IPS-NIHi11 (cell line): ENCODE measurements at places on chromosomes 2 and 18.

GRCh38 chr18:78408623-78409022 is 571.0 kb upstream of the SALL3 start:
- DNase-seq: no peak

- no peak for DNase-seq
Observed at GRCh38 chr2:205937211-205937610, 148.8 kb downstream of the INO80D start.

GRCh38 chr2:178946494-178946893 is 103.4 kb downstream of the CCDC141 start:
- no peak for DNase-seq

DNA sequence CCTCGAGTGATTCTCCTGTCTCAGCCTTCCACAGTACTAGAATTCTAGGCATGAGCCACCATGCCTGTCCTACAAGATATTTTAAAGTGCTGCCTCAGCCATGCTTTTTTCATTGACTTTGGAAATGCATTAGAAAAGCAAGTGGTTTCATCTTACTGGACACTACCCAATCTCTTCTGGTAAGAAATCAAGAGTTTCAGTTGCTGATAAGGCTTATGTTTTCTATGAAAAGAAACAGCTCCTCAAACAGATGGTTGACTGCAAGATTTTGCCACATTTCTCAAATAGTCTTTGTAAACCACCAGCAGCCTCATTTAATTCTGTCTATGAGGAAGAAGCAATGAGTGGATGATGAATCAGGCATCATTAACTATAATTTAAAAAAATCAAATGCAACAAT is 264.5 kb upstream of the LRP1B start:
- no peak for DNase-seq

DNA sequence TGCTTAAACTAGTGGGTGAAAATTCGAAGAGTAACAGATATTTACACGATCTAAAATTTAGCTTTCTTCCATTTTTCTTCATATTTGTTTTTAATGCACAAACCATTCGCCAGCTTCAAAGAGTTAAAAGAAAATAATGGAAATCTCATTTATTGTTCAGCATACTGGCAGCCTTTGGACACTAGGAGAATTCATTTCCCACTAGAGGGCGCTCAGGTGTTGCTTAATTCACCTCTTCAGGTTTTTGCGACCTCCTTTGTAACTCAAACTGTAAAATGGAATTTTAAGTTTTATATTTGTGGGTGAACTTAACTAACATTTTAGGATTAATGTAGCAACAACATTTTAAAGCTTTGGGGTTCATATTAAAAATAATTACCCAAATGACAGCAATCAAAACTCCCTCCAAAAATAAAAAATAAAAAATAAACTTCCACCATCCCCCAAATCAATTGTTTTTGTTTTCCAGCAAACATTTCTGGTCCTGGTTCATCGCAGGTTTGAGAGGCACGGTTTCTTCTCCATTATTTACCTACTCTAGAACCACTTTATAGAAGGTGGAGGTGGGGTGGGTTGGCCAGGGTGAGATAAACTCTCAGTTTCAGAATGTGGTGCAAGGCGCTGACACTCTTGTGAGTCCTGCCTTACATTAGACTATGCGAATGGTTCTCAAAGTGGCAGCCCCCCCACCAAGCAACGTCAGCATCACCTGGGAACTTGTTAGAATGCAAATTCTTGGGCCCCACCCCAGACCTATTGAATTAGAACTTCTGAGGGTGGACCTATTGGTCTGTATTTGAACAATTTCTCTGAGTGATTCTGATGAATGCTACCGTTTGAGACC is 24.7 kb upstream of the PNPT1 start:
- peak; percentile 42 for DNase-seq

- no peak for DNase-seq
Observed at GRCh38 chr2:138712212-138712979, 67.8 kb downstream of the NXPH2 start.

DNA sequence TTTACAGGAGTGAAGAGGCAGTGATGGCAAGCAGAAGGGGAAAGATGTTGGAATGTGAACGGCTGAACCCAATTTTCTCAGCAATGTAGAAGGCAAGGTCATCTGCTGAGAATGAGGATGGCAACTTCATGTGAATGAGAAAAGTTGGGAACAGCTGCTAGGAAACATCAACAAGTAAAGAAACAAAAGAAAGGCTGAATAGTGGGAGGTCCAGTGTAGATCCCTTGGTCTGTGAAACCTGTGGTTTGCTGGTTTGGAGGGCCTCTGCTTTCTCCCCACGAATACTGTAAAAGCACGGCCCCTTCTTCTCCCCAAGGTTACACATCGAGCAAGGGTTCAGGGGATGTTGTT is 27.4 kb downstream of the MARCHF4 start:
- no peak for DNase-seq

DNA sequence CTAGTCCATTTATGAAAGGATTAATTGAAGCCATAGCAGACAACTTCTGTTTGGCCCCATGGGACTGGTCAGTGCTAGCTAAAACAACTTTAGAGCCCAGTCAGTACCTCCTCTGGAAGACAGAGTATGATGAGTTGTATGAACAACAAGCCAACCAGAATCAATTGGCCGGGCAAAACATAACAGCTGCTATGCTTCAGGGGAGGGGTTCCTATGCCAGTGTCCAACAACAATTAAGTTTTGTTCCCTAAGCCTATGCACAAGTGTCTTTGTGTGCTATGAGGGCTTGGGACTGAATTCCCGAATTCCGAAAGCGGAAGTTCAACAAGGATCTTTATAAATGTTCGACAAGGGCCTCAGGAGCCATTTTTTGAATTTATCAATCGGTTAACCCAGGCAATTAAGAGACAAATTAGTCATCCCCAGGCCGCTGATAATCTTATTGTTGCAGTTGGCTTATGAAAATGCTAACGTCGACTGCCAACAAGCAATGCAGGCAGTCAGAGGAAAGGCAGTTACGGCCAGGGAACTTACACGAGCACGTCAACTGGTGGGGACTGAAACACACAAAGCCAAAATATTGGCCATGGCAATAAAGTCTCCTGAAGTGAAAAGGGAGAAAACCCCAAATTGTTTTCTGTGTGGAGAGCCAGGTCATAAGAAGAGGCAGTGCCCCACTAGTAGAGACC is 57.9 kb downstream of the ZNF638 start:
- no peak for DNase-seq

- no peak for DNase-seq
Observed at GRCh38 chr2:54258166-54258565, 2.1 kb upstream of the TSPYL6 start.

GRCh38 chr2:30208453-30208852 is 22.9 kb upstream of the LBH start:
- DNase-seq: peak; percentile 72

DNA sequence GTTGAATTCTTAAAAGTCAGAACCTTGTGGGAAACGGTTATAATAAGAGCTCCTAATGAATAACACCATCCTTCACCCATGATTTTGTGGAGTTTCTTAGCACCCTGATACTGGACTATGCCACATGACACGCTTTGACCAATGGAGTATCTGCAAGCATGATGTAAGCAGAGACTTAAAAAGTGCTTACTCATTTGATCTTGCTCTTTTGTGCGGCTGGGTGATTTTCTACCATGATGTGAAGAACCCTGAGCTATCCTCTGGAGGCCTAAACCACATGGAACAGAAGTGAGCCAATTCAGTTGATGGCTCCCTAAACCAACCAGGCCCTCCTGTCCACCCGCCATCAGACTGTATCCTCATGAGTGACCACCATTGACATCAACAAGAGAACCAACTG is 70.9 kb downstream of the TCF4 start:
- no peak for DNase-seq

DNA sequence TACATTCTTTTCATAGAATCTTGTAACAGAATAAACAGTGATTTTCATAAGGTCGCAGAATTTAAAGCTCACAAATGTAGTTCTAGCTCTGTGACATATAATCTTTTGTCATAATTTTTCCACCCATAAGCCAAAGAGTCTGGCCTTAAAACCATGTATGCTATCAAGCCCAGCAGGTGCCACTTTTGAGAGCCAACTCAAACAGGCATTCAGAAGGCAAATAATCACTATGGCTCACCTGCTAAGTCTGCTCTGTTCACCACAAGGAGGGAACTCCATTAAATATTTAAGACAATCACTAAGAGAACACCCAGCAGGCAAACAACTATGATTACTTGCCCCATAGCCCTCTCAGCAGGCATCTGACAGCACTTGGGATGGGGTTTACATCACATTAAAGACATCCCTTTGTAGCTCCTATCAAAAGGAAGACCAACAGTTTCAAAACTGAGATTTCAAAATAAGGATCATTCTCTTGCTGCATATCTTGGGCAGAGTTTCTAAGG is 241.6 kb downstream of the PDE11A start:
- DNase-seq: peak; percentile 7

GRCh38 chr2:240884745-240885144 is 11.2 kb downstream of the MAB21L4 start:
- no peak for DNase-seq

- no peak for DNase-seq
Observed at GRCh38 chr2:46899053-46899452, 16.6 kb downstream of the MCFD2 start.

DNA sequence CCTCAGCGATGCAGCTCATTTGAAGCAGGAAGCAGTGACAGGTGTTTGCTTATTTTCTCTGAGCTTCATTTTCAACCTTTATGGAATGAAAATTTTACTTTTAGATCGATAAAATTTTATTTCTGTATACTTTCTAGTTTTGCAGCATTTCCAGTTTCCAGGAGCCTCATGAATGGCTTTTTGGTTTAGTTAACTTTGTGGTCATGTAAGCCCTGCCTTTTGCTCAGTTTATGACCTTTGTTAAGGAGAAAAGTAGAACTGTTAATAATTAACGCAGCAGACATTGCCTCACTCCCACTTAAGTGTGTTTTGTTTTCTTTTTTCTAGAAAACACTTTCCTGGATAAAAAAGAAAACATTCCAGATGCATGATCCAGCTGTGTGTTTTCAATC is 4.4 kb upstream of the FARP2 start:
- DNase-seq: no peak

- DNase-seq: no peak
Observed at GRCh38 chr2:45134014-45134413, 124.8 kb upstream of the SIX2 start.

DNA sequence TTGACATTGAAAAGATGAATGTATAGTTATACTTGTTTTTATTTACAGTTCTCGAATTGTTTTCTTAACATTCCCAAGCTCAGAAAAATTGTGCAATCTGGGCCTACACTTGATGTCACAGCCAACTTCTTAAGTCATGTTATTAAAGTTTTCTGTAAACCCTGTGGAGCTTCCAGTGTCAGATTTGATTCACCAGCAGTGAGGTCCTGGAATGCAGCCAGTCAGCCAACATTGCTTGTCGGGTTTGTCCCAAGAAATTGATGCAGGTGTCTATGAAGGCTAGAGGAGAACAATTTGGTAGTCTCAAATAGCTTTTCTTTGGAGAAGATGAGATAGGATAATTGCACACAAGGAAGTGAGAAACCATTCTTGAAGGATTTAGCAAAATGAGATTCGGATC is 732.2 kb downstream of the DPP10 start:
- no peak for DNase-seq

- no peak for DNase-seq
Observed at GRCh38 chr2:85673716-85674375, 5.8 kb upstream of the SFTPB start.

GRCh38 chr2:48250943-48251342 is 279.0 kb upstream of the STON1 start:
- DNase-seq: no peak

DNA sequence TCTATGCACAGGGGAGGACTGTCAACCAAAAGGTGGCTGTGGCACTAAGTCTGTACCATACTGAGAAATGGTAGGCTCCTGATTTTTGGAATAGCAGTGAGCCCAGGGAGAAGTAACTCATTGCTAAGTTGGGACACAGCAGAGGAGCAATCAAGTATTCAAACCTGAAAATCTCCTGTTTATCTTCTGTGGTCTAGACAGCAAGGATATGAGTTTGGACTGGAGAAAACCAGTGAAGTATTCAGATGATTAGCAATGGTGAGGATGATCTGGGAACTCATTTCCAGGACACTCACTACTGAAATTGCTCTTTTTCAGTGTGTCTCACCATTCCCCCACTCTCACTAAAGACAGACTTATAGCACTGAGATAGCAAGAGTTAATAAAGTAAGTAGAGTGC is 112.0 kb downstream of the GULP1 start:
- DNase-seq: no peak

DNA sequence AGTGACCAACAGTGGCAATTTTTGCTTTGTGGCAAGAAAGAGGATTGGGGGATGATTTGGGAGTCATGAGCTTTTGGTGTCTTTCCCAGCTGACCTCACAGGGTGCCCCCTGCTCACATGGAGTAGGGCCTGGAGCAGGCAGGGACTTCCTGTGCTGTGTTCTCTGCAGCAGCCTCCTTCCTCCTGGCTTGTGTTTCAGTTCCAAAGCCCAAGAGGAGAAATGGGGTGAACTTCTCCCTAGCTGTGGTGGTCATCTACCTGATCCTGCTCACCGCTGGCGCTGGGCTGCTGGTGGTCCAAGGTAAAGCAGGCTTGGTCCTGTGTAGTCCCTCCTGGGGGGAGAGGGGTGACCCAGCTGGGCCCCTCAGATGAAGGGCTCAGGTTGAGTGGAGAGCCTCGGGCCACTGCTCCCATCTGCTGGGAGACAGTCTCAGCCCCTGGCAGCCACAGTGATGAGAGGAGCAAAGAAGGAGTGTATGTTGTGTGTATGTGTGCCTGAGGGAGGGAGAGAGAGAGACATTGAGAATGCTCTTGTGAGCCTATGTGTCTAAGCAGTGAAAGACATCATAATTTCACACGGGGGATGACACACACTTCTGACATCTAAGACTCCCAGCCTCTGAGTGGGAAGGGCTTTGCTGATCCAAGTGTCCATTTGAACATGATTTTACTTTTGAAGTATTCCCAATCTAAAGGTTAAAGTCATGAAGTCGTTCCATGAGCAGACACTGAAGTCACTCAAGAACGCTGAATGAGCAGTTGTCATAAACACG is 27.2 kb downstream of the MARCO start:
- DNase-seq: no peak

DNA sequence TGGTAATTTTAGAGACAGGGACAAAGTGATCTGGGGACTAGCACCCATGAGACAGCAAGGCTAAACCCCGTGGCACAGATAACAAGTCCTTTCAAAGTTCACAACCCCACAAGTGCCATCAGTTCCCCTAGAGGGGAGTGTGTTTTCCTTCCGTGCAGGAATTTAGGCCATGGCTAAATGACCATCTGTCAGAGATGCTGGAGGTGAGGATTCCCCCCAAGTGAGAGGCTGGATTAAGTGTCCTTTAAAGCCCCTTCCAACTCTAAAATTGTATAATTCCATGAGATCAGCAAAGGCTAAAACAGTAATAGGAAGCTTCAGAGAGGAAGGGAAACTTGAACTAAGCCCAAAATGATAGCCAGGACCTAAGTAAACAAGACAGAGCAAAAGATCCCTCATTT is 8.7 kb downstream of the FEZ2 start:
- DNase-seq: no peak

GRCh38 chr2:43038034-43038695 is 188.2 kb downstream of the ZFP36L2 start:
- DNase-seq: no peak

- DNase-seq: no peak
Observed at GRCh38 chr2:111117598-111118480, 2.9 kb upstream of the BCL2L11 start.
